ENCODE measurements at places on chromosomes 3 and 15.

DNA sequence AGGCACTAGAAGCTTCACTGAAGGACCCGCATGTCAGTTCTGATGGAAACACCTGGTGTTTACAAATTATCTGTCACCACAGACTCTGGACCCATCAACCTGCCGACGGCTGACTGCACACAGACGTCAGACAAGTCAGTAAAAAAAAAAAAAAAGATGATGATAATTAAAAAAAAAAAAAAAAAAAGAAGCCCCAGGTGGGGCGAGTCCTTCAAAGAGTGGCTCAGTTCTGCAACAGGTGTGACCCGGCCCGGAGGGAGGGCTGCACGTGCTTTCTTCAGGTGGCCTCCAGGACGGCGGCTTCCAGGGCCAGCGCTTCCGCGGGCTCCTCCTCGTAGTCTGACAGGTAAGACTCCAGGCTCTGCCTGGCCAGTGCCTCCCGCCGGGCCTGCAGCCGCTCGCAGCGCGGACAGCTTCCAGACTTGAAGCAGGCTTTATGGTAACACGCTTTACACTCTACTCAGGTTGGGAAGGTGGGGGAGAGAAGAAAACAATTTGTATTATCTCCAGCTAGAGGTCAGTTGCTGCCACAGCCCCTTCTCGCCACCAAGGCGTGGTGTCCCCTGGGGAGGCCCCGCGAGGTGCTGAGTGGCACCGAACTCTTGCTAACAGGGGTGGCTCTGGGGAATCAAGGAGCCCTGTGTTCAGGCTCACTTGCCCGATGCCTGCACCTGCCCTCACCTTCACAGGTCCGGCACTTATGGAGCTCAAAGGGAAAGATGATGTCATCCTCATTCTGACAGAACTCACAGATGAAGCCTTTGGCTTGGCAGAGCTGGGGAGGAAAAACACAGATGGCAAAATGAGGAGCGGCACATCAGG lies 61.8 kb downstream of the RUBCN start:
- DNase-seq = no peak

DNA sequence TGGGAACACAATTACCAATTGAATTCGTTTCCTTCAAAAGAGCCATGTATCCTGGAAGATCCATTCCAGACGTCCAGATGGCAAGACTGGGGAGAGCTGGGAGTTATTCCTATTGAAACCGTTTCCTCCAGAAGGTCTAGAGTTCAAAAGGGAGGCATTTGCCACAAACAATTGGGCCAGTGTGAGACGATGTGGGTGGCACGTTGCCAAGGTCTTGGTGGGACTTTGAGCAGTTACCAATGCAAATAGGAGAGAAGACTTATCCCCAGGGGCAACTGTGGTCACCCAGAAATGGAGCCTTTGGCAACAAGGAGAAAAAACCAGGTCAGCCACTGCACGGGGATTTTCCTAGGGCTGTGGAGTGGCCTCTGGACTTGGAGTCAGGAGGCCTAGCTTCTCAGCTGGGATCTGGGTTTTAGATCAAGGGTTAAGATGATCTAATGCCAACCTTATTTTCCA lies 29.6 kb upstream of the TLE3 start:
- no peak for DNase-seq

DNA sequence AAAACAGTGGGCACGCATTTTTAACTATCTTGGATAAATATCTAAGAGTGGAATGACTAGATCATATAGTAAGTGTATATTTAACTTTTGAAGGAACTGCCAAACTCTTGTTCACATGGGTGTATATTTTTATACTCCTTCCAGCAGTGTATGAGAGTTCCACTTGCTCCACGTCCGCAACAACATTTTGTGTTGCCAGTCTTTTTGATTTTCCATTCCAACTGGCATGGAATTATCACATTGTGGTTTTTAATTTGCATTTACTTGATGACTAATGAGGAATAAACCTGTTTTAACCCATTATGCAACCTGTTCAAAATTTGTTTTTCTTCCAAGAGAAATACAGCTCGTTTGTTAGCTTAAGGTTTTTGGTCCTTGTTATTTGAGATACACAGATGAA lies 51.6 kb downstream of the ZNF621 start:
- no peak for DNase-seq

DNA sequence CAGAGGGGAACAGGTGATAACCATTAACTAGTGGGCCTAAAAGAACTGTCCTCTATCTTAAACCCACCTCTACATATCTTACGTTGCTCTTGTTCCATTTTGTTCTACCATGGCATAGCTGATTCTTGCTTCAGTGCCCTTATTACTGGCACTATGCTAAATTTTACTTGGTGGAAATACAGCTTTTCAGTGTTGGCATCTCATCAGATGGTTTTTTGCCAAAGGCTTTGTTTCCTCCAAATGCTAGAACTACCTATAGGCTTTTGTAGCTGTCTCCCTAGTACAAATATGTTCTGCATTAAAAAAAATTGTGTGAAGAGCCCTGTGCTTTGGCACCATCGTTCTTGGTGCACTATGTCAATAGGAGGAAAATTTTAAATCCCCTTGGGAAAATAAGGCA lies 145.0 kb upstream of the ZBTB20 start:
- DNase-seq = no peak

DNA sequence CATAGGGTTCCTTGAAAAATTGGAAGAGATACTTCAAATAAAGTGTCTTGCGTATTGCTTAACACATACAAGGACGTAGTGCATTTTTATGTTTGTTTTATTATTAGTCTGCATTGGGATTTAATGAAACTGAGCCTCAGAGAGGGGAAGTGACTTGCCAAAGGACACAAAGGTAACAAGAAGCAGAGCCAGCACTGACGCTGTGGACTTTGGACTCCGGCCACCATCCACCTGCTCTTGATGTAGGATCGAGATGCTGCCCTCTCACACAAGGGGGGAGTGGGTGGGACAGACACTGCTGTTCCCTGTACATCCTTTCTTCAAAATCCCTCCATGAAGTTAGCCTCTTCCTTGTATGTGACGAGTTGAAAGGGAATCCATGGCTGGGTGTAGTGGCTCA lies 435.4 kb upstream of the RGMA start:
- DNase-seq = no peak
